AG04450 (cell line): ENCODE measurements at places on chromosomes 13 and 19.

- no peak for DNase-seq
These were observed 43.3 kb downstream of the SPATA13 start for GRCh38 chr13:24203811-24204210.

DNA sequence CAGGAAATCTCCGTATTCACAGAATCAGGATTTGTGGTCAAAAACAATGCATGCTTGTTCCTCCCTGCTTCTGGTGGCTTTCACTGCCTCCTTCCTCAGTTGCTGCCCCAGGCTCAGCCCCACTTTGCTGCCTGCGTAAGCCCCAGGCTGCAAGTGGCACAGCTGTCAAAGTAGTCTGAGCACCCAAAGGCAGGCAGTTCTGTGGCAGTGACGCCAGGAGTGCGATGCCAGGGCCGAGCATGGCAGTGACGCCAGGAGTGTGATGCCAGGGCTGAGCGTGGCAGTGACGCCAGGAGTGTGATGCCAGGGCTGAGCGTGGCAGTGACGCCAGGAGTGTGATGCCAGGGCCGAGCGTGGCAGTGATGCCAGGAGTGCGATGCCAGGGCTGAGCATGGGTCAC, 77.3 kb upstream of the GPR183 start:
- DNase-seq = no peak

- DNase-seq = no peak
These were observed 5.0 kb downstream of the POGLUT2 start for GRCh38 chr13:102793611-102794355.

DNA sequence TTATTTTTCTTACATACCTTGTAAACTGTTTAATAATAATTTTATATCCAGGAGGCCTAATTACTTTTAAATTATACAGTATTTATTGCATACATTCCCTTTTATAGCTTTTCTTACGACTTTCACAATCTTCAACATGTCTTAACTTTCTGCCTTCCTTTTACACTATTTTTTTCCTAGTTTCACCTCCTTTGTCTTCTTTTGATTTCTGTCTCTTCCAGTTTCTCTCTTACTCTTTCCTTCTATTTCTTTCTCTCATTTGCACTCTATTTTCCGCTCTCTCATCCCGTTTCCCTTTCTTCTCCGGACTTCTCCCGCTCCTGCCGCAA, 11.5 kb downstream of the ZNF552 start:
- DNase-seq = no peak

- DNase-seq = peak; percentile 59
These were observed 384.3 kb downstream of the EFNB2 start for GRCh38 chr13:106151056-106151699.

GRCh38 chr13:47216176-47216822, 319.4 kb upstream of the HTR2A start:
- peak; percentile 32 for DNase-seq

DNA sequence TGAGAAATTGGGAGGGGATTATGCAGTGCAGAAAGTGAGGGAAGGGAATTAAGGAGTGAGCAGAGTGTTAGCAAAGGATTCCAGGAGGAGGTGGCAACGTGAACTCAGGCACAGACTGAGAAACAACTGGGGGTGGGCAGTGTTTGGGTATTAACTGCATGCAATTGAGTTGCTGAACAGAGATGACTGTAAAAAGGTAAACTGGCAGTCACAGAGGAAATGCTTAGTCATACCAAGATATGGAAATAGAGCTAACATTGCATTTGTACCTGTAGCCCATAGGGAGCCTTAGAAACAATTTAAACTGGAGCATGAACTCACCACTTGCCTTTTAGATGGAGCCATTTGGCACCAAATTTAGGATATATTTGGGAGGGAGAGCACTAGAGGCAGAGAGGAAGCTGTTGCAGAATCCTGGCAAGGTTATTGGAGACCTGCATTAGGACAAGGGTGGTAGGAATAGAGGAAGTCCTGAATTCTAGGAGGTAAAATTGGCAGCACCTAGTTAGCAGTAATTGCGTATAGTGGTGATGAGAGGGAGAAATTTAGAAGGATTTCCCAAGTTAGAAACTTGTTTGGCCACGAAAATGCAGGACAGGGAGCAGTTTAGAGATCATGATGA, 100.6 kb upstream of the FRY start:
- DNase-seq = no peak

DNA sequence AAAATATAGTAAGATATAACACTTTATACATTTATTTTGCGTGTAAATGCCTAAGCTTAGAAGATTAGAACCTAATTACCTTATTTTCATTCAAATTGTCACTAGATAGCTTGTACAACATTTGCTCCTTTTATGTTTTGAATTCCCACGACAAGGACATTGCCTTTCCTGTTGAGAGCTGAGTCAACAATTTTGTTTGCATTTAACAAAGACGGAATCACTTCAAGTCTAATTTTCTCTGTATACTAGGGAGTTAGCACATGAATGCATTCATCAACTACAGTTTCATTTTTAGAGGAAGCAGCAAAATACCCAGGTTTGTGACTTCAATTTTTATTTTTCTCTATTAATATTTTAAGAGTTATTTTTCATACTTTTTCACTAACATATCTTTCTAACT, 48.7 kb upstream of the PCCA start:
- DNase-seq = no peak

DNA sequence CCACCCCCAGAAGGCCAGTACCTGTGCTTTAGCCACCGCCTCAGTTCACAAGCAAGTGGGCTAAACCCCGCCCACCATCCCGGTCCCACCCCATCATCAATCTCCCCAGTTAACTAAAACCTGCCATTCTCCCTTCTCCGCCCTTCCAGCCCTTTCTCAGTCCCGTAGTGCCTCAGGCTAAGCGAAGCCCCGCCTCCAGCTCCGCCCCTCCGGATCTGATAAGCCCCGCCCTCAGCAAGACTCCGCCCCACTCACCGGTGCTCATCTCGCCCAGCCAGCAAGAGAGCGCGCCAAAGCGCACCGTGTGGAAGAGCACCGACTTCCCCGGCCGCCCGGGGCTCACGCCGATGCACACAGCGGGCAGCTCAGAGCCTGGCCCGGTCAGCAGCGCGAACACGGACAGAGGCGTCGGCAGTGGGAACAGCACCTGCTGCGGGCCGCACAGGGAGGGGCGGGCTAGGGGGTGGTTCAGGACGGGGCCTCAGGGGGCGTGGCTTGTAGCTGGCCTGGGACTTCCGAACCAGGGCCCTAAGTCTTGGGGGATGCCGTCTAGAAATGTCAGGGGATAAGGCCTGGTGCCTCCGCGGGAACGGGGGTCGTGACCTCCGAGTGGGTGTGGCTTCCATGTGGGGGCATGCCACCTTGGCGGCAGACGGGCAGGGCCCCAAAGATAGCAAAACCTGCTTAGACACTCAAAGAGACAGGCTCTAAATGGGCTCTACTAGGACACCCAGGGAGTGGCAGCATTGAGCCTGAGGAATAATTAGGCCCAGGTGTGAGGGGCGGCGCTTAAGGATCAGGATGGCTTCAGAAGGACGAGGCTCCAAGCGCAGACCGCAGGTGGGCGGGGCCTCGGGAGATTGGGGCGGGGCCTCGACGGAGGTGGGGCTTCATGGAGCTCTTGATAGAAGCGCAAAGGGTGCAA, 21.4 kb downstream of the MAP4K1 start:
- DNase-seq = no peak

DNA sequence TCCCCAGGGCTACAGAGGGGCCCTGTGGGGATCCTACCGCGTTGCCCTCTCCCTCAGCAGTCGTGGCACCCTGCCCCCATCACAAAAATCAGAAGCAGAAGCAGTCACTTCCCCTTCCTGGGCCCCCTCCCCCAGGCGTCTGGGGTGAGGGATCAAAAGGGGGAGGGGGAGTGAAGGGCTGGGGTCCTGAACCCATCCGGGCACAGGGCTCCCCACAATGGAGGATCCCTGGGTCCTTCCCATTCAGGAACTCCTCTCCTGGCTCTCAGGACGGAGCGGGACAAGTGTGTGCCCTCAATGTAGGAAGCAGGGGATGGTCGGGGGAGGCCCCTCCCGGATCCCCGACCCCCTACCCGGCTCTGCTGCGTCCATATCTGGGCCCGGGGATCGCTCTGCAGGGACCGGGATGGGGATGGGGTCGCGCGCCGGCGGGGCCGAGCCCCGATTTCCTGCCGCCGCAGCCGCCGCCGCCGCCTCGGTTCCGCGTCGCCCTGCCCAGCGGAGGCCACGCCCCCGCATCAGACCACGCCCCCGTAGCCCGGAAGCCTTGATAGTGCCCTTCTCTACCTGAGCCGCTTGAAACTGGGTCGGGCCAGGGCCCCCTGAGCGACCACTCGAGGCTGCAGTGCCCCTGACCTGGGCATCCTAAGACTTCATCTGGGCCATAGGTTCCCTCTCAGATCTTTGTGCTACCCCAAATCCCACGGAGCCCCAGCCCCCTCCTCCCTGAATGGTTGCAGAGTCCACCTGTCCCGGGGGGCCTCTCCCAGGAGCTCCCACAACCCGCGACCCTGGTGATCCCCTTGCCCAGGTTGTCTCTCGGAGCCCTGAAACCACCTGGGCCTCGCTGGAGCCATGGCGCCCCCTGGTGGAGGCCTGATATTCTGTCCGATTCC, at the start of gene GMIP:
GMIP (minus strand) TSS at position 500 of the 896 bp plus-strand sequence; CDS start at position 372, 128 bp downstream.
- no peak for DNase-seq

- no peak for DNase-seq
These were observed 37.9 kb downstream of the N4BP2L1 start for GRCh38 chr13:32390048-32390447.

DNA sequence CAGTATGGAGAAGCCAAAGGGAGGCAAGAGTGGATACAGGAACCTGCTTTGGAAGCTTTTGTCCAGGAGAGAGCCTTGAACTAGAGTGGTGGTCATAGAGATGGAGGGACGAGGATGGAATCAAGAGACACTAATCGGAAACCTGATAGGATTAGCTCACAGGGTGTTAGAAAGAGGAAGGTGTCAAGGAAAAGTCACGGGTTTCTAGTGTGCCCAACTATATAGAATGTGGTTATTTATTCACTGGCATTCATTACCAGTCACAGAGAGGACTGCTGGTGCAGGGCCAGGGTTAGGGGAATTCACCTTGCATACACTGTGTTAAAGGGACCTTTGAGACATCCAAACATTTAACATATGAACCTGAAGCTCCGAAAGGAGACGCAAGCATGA, 43.4 kb upstream of the URAD start:
- DNase-seq = no peak

DNA sequence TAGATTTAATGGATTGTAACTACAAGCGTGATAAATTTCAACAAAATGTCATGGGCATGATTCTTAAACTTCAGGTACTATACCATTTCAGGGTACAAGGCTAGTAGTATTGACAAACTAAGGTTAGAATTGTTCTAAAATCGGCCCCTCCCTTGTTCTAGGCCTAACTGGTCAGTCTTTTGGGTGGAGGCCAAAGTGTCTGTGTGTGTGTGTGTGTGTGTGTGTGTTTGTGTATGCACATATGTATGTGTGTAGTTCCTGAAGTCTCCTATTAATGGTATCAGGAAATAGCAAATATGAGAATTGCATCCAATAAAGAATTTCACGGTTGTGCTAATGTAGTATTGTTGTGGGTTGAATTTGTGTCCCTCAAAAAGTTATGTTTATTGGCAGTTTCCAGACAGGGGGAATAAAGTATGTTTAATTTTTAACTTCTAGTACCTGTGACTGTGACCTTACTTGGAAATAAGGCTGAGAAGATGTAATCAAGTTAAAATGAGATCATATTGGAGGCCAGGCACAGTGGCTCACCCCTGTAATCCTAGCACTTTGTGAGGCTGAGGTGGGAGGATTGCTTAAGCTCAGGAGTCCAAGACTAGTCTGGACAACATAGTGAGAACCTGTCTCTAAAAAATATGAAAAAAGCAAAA, 119.2 kb downstream of the KLF5 start:
- DNase-seq = no peak
